ENCODE measurements at places on chromosomes 7 and 10.

GRCh38 chr7:136925556-136925955, 57.1 kb downstream of the CHRM2 start:
- no peak for DNase-seq

- no peak for DNase-seq
Measured at GRCh38 chr7:29613100-29613499, 49.5 kb downstream of the PRR15 start.

GRCh38 chr10:96390460-96390864, 31.7 kb upstream of the OPALIN start:
- DNase-seq: no peak

DNA sequence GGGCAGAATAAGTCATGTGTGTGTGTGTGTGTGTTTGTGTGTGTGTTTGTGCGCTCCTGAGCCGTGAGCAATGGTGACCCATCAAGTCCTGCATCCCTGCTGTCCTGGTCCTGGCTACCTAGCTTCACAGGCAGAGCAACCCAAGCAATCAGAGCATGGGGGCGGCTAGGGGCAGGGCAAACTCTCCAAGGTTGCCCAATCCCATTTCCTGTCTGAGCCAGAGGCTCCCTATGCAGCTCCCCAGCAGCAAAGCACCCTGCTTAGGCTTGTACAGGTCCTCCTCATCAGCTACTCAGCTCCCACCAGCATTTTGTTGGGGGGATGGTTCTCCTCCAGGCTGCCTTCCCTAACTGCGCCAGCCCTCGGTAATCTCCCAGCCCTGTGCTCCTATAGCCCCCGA, 31.1 kb upstream of the CRHR2 start:
- no peak for DNase-seq

DNA sequence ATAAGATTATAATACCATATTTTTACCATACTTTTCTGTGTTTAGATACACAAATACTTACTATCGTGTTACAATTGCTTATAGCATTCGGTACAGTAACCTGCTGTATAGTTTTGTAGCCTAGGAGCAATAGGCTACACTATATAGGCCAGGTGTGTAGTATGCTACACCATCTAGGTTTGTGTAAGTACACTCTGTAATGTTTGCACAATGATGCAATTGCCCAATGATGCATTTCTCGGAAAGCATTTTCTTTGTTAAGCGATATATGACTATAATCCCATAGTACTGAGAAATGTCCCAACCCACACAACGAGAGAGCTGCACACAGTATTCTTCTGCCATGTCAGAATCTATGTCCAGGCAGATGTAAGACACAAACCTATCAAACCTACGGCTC, 160.0 kb downstream of the NEBL start:
- no peak for DNase-seq

DNA sequence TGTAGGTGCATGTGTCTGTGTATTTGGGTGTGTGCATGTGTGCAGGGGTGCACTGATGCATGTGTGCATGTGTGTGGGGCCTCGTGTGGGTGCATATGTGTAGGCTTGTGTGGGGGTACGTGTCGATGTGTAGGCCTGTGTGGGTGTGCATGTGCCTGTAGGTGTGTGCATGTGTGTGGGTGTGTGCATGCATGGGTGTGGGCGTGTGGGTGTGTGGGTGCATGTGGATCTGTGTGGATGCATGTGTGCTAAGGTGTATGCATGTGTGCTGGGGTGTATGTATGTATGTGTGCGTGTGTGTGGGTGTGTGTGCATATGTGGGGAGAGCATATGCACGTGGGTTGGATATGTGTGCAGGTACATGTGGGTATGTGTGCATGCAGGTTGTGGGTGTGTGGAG, 73.2 kb downstream of the NKX6-2 start:
- DNase-seq: no peak

All from NCI-H748 treated with DMSO at 0.1 percent for 48 hours (cell line).